ENCODE measurements at places on chromosomes 12 and 14.
A peak's percentile ranks its signal among the peaks of the same experiment; 100 is the strongest.

DNA sequence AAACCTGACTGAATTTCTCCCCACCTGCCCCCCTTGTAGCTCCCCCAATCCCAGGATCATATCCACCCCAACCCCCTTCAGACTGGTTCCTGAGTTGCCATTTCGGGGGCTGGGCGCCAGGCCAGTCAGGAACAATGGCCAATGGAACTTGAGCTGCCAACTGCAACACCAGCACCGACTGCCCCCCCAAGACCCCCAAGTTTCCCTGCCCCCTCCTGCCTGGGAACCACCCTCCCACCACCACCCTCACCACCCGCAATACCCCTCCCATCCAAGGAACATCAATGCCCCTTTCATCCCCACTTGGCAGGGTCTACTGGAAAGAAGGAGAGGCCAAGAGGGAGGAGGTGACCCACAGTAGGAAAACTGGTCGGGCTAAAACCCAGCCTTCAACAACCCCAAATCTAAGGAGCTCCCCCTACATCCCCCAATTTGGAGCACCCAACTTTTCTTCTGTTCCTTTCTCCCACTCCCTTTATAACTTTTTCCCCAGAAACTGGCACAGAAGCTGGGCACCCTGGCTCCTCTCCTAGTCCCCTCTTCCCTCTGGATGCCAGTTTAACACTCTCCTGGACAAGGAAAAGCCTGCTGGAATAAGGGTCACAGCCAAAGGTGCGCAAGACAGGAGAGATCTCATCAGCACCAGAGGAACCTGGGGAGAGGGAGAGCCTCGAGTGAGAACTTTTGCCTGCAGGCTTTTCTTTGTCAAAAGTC lies 1.6 kb upstream of the NDRG2 start:
- no peak for DNase-seq

DNA sequence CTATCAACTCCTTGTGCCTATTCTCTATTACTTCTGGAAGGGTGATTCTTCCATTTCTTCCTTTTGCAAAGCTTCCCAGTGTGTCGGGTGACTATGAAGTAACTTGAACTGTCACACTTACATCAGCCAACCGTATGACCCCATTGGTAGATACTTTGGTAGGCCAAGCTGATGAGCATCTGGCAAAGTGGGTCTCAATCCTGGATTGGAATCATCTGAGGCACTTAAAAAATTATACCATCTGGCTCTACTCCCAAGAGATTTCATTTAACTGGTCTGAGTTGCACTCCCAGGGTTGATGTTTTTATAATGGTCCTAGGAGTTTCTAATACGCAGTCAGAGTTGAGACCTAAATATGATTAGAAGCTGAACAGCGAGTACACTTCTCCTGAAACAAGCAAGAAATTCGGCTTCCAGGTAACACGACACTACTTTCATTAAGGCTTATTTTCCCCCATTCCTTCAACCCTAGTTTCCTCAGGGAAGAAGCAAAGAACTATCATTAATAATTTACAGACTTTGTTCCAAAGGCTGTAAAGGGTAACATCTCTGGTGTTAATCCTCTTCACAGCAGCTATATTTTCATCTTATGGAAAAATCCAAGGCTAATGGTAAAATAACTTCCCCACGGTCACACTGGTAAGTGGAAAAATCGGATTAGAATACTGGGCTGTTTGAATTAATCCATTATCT lies 76.8 kb downstream of the PDE6H start:
- no peak for DNase-seq

DNA sequence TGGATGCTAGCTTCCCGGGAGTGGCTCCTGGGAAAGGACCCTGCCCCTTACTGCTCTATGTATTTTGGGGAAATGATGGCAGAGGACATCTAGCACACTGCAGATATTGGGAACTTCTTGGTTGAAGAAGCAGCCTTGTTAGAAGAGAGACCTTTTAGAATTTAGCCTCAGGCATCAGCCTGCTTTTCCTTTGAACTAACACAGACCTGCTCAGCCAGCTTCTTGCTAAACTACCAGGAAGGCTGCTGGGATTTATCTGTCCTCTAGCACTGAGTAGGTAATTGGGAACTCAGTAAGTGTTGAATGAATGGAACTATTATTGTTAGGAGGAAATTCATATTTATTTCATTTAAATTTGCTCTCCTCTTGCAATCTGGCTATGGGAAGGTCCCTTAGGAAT lies 77.3 kb downstream of the DRAM1 start:
- no peak for DNase-seq

GRCh38 chr12:65508276-65509035 lies 230.0 kb downstream of the MSRB3 start:
- no peak for DNase-seq

- DNase-seq: no peak
These were observed 284.7 kb upstream of the PWP1 start for GRCh38 chr12:107400686-107401447.

DNA sequence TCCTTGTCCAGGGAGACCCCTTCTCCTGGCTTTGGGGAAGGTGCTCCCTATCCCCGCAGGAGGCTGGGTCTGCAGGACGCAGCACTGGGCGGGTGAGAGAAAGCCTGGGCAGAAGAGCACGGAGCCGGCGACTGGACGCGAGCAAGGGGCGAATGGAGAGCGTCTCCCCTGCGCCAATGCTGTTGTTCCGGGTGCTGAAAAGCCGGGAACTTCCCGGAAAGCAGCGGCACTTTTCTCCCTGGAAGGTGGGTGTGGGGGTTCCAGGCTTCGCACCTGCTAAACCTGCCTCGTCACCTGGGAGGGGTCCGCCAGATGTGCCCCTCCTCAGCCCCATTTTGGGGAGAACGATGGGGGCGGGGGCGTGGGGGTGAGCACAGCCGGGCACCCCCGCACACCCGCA lies 417.1 kb upstream of the TMTC1 start:
- DNase-seq: no peak

DNA sequence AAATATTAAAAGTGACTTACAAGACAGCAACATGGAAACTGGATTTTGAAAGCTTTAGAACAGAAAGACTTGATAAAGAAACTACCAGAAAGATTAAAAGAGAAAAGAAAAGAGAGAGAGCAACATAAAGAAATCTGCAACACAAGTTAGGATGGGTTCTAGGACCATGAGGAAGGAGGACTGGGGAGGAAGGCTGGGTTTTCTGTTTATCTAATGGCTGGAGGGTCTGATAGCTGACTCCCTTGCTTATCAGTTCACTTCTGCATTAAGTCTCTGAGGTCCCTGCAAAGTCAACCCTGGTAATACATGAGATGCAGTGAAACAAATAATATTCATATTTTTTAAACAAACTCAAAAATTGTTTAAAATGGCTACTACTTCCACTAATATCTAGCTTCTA lies 90.1 kb downstream of the RPAP3 start:
- DNase-seq: no peak

- DNase-seq: no peak
These were observed 670.3 kb upstream of the TBX3 start for GRCh38 chr12:115354007-115354890.

- peak; percentile 72 for DNase-seq
These were observed 22.5 kb upstream of the NKX2-8 start for GRCh38 chr14:36604757-36605505.

- DNase-seq: no peak
These were observed 34.1 kb upstream of the COCH start for GRCh38 chr14:30840086-30840779.

GRCh38 chr12:75724928-75725312 lies 213.5 kb upstream of the KRR1 start:
- DNase-seq: no peak

GRCh38 chr14:81031488-81031887 lies 76.1 kb downstream of the TSHR start:
- no peak for DNase-seq

DNA sequence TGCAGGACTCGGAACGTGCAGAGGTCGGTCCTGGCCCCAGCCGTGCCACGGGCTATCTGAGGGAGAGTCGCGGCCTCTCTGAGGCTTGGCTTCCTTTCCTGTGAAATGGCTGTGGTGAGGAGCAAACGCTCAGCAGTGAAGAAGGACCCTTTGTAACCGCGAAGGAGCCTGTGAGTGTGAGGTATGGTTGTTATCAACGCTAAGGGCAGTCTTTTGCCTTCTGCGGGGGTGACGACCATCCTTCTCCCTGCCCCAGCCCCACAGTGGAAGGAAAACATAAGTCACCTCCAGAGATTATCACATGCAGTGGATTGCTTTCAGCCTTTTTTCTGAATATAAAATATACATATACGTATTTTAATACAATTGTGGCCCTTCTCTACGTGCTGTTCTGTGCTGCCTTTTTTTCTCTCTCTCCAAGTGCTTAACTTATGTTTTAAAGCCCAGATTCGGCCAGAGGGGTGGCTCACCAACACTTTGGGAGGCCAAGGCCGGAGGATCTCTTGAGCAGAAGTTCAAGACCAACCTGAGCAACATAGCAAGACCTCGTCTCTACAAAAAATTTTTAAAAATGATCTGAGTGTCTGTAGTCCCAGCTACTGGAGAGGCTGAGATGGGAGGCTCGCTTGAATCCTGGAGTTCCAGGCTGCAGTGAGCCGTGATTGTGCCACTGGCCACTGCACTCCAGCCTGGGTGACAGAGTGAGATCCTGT lies 17.4 kb downstream of the TAMALIN start:
- no peak for DNase-seq

DNA sequence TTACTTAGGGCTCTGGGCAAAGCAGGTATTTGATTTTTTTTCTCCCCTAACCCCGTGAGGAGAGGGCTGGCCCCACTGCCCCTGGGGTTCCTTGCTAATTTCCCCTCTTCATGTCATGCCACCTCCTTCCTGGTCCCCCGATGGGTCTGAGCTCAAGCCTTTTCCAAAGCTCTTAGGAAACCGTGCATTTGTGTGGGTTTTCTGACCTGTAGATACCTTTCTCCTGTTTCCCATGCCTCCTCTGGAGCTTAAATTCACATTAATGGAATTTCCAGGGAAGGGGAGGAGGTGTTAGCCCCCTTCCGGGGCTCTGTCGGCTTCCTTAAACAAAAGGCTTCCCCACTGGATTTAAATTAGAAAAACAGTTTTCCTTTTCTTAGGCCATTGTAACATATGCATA lies 12.6 kb downstream of the SFSWAP start:
- no peak for DNase-seq

DNA sequence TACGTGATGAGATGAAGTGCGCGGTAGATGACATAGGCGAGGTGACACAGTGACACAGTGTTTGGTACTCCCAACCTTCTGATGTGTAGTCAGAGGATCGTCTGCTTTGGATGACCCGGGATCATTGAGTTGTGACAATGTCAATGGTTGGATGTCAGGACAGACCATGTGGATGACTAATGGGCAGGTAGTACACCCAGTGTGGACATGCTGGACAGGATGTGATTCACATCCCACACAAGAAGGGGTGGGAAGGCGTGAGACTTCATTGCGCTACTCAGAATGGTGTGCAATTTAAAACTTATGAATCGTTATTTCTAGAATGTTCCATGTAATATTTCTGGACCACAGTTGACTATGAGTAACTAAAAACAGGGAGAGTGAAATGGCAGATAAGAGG lies 23.8 kb downstream of the MAP3K9 start:
- no peak for DNase-seq

DNA sequence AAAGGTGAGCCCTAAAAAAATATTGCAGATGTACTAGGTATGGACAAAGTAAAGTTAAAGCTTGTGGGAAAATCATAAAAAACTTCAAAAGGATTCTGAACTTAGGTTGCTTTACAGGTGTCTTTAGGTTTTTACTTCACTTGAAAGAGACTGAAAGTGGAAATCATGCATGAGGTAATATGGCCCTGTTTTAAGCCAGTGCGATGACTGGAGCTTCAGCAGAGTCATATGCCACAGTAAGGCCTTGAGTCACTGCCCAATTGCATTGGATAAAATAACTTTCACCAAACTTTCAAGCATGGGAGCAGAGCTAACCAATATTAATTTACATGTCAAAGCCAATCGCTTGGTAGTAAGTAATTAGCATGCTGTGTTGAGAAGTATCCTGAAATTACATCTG lies 63.9 kb upstream of the TMEM260 start:
- no peak for DNase-seq

- DNase-seq: no peak
These were observed 63.9 kb downstream of the BEGAIN start for GRCh38 chr14:100523131-100523842.

- DNase-seq: no peak
These were observed 42.9 kb upstream of the PPM1H start for GRCh38 chr12:62977883-62978282.

DNA sequence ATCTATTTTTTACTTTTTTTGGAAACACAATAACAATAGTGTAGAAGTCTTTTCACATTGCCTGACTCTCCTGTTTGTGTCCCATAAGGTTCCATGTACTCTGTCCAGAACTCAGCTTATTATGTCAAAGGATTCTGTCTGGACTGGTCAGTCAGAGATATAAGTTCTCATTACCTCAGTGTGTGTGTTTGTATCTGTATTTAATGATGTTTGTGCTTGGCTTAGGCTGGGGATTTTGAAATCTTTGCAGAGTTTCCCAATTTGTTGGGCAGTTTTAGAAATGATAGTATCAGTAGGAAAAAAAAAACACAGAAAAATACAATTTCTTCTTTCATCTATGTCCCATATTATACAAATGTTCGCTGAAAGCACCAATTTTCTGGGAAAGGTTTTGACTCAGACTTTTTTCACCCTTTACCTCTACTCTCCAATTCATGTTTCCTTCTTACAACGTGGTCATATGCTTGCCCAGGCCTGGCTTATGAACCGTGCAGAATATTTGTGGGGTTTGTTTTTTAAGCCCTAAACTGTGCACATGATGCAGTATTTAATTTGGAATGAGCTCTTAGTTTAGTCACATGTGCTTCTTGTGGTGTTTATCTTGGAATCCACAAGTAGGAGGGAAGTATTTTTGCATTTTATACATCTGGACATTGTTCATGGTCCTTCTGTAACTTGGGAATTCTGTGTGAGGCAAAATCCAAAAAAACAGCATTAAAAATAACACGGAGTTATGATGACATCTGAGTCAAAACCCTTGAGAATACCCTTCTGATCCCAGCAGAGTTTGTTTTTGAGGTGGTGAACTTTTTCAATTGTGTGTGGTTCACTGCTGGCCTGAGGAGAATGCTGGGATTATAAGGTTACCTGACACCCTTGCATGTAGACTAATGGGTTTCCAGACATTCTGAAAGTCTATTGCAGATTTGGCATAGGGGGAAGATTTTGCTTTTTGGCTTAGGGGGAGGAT lies 121.2 kb downstream of the RAD51B start:
- no peak for DNase-seq

- DNase-seq: no peak
These were observed 124.4 kb downstream of the TPH2 start for GRCh38 chr12:72063073-72063472.

GRCh38 chr14:97975216-97975615 lies 1178.0 kb downstream of the VRK1 start:
- DNase-seq: no peak

GRCh38 chr12:116202940-116203339 lies 74.6 kb downstream of the MED13L start:
- no peak for DNase-seq

GRCh38 chr14:26293909-26294308 lies 303.9 kb downstream of the NOVA1 start:
- no peak for DNase-seq

- peak; percentile 24 for DNase-seq
These were observed 12.9 kb upstream of the NEMF start for GRCh38 chr14:49865431-49865859.

GRCh38 chr14:76867516-76868453 lies 41.6 kb downstream of the LRRC74A start:
- no peak for DNase-seq

All from NCI-H1930 (cell line).